ENCODE measurements at places on chromosomes 6 and 20.
A peak's percentile ranks its signal among the peaks of the same experiment; 100 is the strongest.

DNA sequence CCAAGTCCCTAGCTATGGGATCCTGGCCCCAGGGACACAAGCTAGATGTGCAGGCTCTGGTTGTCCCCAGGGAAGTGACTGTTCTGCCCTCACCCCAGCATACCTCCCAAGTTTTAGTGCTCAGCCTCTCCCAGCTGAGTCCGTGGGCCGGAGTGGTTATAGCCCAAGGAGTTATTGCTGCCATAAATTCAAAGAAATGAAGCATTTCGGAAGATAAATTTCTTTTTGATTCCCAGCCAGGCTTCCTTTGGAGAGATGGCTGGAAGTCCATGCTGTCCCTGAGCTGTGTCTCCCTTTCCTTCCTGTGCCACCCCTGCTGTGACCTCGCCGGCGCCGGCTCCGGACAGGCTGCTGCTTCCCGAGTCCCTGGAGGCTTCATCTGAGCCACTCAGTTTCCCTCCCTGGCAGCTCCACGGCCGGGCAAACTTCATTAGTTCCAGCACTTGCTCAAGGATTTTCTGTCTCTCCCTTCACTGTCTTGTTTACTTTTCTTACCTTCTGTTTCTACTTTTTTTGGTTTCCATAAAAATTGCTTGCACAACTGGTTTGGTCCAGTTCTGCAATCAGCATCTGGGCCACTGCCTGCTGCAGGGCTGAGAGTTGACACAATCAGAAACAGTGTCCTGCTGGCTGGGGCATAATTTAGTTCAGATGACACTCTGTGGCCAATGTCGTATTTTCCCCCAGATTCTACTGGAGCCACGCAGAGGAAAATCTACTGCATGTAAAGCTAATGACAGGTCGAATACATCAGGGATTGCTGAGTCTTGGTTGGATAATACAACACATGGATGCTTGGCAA, 225.5 kb downstream of the SYNDIG1 start:
- DNase-seq: peak; percentile 27

GRCh38 chr6:167058261-167058660, 59.1 kb downstream of the CEP43 start:
- DNase-seq: no peak

- no peak for DNase-seq
Observed at GRCh38 chr20:33810259-33810658, 889 bp upstream of the CHMP4B start.

DNA sequence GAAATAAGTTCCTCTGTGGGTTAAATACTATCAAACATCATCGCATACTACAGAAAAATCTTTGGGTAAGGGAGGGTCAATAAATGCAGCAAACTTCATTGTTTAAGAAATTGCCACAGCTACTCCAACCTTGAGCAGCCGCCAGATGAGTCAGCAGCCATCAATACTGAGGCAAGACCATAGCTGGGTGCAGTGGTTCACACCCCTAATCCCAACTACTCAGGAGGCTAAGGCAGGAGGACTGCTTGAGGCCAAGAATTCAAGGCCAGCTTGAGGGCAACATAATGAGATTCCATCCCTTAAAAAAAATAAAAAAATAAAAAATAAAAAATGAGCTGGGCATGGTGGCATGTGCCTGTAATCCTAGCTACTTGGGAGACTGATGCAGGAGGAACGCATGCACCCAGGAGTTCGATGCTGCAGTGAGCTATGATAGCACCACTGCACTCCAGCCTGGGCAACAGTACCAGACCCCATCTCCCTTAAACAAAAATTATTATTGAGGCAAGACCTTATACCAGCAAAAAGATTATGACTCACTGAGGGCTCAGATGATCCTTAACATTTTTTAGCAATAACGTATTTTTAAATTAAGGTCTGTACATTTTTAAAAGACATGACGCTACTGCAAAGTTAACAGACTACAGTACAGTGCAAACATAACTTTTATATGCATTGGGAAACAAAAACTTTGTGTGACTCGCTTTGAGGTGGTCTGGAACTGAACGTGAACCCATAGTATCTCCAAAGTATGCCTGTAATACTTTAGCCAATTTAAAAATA, 8.8 kb downstream of the SRPK1 start:
- peak; percentile 51 for DNase-seq

DNA sequence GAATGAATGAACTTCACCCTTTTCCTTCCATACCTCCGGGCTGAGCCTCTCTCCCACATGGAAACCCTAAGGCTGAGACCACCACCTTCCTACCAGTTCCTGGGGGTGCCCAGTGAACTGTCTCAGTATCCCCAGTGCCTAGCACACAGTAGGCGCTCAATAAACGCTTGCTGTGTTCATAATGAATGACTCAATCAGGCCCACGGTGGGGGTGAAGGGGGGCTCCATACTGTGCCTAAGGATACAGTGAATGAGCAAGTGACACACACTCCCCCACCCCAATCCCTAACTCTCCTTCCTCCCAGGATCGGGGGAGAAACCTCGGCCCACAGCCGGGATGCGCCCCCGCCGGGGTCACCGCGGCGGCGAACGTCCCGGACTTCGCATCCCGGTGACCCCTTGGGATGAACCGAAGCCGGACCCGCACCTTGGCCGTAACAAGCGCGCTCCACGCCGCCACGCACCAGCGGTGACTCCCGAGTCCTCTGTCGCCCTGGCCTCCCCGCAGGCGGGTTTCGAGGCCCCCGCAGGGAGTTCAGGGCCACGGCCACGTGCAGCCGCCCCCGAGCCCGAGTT, 592 bp downstream of the KCNG1 start:
- DNase-seq: no peak

- DNase-seq: peak; percentile 34
Observed at GRCh38 chr6:34248198-34248726, 544 bp downstream of the SMIM29 start.

DNA sequence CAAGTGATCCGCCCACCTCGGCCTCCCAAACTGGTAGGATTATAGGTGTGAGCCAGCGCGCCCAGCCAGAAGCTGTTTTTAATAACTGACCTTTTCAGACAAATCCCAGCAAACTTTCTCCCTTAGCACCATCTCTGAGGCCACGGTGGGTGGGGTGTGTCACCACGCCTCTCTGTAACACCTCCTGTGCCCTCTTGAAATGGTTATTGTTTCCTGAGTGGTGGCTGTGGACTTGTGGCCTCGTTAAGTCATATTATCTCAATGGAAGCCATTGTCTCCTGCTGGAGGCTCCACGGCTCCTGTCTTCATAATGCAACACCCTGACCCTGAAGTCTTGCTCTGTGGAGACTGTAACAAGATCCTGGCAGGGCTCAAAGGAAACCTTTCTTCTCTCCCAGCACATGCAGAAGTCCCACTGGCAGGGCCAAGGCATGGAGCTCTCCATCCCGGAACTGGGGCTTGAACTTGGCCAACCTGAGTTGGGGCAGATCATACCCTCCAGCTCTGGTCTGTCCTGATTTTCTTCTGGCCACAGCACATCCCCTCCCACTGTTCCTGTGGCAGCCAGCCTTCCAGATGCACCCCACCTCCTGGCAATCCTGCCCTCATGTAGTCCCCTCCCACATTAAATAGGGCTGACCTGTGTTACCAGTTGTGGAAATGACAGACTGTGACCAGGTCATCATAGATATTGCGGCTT, 81.1 kb downstream of the SNX5 start:
- DNase-seq: no peak

GRCh38 chr20:25057234-25058050, 497 bp downstream of the ACSS1 start:
- DNase-seq: peak; percentile 49

GRCh38 chr6:106475284-106475683, 114.8 kb downstream of the CRYBG1 start:
- no peak for DNase-seq

GRCh38 chr20:1434571-1435336, 31.9 kb downstream of the NSFL1C start:
- DNase-seq: peak; percentile 90

DNA sequence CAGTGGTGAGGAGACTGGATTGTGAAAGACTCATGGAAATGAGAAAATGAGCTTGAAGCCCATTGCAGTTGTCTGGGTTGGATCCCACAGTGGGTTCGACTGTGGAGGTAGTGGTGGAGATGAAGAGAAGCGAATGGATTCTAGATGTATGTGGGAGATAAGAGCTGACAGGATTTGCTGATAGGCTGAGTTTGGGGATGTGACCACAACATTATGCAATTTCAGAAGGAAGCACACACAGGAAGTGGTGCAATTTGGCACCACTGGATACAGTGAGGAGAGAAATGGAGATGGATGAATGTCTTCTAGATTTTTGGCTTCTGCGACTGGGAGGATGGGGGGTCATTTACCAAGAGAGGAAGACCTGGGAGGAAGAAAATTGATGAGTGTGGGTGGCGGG, 64.4 kb upstream of the MAFB start:
- DNase-seq: no peak

DNA sequence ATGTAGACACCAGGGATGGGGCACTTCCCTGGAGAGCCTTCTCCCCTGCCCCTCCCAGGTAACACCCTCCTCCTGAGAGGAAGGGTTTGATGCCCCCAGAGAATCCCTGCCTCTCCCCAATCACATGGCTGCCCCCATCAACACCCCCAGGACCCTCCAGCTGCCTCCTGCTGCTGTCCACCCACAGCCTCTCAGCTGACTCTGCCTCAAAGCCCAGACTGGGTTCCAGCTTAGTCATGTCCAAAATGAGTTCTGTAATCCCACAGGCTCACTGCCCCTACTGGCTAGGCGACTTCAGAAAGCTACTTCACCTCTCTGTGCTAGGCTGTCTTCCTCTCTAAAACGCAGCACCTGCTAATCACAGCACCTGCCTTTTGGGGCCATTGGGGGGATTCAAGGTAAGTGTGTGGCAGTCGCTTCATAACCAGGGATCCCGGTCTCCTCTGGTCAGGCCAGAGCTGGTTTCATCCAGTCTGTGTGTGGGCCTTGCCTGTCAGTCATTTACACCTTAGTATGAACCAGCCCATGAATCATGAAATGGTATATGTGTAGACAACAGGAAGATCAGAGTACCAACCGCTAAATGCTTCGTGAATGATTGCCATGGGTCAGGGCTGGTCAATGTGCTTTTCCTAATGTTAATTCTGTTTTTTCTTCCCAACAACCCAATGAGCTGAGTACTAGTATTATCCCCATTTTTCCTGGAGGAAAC, 40.4 kb downstream of the TFEB start:
- no peak for DNase-seq

DNA sequence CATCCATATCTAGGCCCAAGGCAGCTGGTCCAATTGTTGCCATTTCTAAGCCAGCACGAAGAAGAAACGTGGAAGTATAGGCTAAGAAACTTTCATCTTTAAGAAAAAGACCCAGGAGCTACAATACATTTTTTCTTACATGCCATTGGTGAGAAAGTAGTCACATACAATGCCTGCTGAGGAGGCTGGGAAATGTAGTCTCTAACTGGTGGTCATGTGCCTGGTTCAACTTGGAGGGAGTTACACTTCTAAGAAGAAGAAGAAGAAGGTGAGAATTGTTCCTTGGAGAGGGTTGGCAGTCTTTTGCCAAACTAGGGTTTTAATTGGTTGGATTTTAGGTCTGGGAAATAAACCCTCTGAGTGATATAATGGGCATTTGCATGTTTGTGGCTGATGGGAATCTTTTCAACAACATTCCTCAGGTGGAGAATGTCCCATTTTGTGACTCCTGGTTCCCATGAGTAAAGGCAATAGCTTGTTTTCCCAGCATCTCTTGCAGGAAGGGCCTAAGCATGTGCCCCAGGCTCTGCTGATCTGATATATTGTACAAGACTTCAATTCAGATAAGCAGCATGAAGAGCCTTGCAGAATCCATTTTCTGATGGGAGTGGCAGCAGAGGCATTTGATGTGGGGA, 47.0 kb upstream of the PREP start:
- no peak for DNase-seq

GRCh38 chr20:37316116-37316774, 26.8 kb downstream of the MANBAL start:
- no peak for DNase-seq

DNA sequence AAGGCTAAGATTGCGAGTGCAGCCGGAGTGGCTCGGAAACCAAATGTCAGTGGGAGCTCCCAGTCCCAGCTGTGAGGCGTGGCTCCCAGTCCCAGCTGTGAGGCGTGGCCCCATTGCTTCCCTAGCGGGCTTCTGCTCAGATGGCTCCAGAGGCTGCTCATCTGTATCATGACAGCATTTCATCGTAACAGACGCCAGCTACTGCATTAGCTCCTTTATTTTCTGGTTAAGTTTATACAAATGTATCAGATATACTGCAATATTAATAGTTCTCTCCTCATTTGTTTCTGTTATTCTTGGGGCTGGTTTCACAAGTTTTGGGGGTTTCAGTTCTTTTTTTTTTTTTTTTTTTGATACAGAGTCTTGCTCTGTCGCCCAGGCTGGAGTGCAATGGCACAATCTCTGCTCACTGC, 34.7 kb upstream of the TBXT start:
- no peak for DNase-seq

DNA sequence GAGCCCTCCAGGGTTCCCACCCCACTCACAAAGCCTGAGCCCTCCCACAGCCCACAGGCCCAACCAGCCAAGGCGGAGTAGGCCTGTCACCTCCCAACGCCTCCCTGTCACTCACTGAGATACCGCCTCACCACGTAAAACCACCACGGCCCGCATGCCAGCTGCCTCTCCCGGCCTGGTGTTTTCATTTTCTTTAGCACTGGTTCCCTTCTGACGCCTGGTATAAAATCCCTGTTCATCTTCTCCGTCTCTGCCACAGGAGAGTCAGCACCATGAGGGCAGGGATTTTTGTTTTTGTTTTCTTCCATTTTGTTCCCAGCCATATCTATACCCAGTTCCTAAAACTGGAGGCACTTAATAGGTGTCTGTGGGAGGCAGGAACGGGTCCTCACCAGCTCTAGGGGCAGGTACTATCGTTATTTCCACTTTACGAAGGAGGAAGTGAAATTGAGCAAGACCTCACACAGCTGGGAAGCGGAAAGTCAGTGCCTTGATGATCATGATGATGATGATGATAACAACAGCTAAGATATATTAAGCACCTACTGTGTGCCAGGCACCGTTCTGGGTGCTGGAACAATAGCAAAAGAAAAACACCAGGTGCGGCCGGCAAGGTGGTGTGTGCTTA, 58.6 kb downstream of the SNAI1 start:
- no peak for DNase-seq

DNA sequence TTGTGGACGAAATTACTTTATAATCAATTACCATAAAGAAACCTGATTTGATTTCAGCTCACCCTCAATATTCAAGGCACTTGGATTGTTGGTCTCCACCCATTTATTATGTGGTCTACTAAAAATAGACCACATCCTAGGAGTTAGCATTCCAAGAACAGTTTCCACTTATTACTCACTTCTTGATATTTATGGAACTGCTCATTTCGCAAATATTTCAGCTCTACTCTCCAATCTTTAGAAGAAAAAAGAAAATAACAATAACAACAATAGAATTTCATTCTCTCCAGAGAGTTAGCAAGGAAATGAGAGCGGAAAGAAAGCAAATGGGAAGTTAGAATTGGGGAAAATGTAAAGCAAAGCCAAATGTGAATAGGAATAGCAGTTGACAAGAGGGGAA, 26.2 kb upstream of the HDAC2 start:
- DNase-seq: peak; percentile 76

DNA sequence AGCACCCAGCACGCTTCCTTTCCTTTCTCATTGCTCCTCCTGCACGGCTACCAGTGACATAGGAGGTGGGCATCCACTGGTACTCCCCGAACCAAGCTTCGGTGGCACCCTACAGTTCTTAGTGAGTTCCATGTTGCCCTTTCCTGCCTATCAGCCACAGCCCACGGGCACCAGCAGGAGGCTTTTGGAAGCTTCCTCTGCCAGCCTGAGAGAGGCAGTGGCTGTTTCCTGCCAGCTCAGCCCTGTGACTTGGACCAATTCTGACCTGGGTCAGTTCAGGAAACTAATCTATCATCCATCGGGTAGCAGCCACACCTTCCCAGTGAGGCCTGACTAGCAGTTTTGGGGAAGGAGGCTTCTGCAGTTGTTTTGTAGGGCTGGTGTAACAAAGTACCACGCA, 176.4 kb upstream of the UST start:
- DNase-seq: no peak
